ENCODE measurements at places on chromosomes 2 and 18.
A peak's percentile ranks its signal among the peaks of the same experiment; 100 is the strongest.

- no peak for DNase-seq
Observed at GRCh38 chr2:224479826-224480225, 77.9 kb upstream of the FAM124B start.

DNA sequence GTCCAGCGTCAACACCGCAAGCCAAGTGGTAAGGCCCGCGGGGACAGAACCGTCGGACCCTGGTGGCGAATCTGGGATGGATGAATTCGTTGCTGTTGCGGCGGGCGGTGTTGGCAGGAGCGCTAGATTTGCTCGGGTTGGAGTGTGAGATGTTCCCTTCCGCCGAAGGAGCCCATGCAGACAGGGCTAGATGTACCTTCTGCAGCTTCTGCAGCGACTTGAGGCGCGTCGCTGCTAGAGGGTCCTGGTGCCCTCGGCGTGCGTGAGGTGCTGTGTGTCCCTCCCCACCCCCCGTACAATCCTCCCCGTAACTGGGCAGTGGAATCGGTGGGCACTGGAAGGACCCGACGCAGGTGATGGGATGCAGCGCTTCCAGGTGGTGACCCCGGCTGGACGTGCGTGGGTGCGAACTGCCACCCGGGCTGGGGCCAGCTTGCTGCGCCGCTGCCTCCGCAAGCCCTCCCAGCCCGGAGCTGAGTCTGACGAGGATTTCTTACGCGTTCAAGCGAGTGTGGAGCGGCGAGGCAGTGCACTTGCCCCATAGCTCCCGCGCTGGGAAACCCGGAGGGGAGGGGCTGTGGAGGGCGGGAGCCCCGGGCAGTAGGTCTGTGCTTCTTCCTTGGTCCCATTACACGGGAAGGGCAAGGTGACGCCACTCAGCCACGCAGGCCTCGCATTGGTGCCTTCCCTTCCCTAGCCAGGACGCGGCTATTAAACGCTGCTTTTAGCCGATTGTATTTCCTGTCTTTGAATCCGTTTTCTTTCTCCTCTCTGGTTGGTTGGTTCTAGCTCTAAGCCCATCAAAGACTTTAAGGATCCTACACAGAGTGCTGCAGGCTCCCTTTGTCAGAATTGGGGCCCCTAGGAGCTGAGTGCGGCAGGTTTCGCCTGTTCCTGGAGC lies 34.2 kb downstream of the CHRNA1 start:
- peak; percentile 26 for DNase-seq

- no peak for DNase-seq
Observed at GRCh38 chr2:118265873-118266455, 177.7 kb downstream of the INSIG2 start.

DNA sequence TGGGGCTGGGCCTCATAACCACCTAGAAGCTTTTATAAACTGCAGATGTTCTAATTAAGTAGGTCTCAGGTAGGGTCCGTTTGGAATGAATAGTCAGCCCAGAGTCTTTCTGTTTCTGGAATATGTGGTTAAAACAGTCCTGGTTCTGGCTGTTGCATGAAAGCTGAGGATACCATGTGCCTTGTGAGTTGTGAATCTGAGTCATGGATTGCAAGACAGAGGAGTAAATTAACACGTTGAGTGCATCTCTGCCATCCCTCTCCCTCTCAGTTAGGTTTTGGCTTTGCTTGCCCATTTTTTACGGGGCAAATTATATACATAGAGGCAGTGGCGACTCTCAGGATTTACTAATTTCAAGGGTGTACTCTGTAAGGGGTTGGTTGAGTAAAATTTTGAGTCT lies 59.1 kb downstream of the NCK2 start:
- DNase-seq: no peak

GRCh38 chr2:74559912-74560311 lies 5.4 kb downstream of the DOK1 start:
- DNase-seq: no peak

DNA sequence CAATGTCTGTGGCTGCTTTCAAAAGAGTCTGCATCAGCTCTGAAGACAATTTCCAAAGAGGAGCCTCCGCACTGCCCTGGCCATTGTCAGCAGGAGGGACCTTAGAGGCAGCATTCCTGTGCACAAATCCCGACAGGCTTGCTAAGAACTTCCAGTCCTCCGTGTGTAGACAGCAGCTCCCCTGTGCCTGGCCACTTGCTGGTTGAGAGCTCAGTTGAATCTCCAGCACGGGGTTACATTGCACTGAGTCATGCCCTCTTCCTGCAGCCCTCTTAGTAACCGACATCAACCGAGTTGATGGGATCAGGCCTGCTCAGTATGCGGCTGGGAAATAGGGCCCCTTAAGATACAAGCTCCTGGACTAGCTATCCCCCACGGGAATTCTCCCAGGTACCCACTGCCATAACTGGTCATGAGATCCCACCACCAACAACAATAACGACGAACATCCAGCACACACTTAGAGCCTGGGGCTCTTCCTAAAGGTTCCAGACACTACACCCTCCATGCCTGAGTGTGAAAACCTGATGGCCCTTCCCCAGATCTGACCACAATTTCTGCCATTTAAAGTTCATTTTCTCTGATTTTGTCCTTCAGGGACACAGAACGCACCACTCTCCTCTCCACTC lies 12.0 kb downstream of the ATP6V1B1 start:
- DNase-seq: no peak

DNA sequence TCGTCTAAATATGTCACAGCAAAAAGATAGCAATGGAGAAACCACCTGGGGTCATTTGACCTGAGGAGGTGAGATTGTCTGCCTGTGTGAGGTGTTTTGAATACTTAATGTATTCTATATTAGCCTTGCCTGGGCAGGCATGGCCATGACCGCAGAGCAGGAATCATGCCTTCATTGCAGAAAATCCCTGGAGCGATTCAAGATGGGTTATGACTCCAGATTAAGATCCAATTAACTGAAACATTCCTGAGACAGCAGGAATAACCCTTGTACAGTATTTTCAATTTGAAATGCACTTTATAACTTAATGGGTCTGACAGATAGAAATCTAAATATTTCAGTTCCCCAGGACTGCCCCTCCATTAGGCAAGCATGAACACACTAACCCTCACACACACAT lies 227.3 kb upstream of the RAB6C start:
- DNase-seq: no peak

DNA sequence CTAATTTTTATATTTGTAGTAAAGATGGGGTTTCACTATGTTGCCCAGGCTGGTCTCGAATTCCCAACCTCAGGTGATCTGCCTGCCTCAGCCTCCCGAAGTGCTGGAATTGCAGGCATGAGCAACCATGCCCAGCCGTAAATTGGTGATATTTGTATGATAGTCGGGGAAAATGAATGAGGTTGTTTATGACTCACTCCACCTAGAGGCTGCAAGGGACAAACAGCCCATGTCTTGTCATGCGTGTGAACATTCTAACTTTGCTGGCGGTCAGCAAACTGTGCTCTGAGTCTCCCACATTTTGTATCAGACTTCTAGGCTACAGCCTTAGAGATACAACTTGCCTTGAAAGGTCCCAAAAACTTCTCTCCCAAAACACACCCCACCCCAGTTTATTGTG lies 133.5 kb upstream of the DTNA start:
- no peak for DNase-seq

- no peak for DNase-seq
Observed at GRCh38 chr2:204743393-204743960, 198.2 kb downstream of the PARD3B start.

- no peak for DNase-seq
Observed at GRCh38 chr18:70621710-70622109, 332.9 kb downstream of the SOCS6 start.

- no peak for DNase-seq
Observed at GRCh38 chr2:111191877-111192276, 71.2 kb downstream of the BCL2L11 start.

DNA sequence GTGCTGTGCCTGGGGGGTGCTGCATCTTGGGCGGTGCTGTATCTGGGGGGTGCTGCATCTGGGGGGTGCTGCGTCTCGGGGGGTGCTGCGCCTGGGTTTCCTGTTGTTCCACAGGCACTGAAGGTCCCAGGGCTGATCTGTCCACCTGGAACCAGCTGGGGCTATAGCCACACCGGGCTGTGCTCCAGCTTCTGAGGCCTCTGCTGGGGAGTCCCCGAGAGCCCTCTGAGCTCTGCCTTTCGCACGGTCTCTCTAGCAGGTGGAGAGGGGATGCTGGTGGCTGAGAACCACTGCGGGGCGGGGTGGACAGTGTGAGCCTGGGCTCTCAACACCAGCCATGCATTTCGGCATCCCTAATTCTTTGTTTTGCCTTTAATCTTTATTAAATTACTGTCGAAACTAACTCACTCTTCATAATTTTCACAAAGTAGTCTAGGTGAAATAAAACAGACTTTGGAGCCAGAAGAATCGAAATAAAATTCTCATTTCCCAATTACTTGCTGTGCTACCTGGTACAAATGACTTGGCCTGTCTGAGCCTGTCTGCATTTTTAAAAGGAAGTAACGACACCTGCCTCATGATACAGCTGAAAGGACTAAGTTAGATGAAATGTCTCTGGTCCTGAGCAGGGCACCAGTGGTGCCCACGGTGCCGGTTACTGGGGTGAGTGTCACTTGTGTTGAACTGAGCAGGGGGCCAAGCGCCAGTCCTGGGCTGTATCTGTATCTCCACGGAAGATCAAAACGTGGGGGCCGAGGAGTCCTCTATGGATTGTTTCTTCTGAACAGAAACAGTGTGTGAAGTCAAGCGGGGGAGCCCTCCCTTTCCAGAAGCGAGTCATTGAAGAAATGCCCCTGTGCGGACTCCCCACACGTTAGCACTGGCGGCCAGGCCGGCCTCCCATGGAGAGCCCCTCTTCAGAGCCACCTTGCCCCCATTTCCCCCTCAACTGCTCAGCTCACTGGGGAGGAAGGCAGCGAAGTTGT lies 142.0 kb downstream of the ASB1 start:
- DNase-seq: no peak

- DNase-seq: no peak
Observed at GRCh38 chr18:9872823-9873222, 12.9 kb upstream of the TXNDC2 start.

DNA sequence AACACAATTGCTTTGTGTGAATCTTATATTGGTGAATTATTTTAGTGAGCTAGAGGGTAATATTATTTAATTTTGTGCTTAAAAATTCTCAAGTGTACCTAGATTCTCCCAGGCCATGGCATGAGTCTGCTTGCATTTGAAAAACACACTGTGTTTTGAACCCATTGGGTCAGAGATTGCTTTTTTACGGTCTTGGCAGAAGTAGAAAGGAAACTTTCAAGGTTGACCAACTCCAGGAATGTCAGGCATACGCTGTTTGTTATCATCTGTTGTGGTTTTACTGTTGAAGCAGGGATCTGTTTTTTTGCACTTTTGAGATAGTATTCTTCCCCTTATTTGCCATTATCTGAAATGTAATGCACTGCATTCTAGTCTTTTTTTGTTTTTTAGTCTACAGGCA lies 377.4 kb downstream of the RPRM start:
- no peak for DNase-seq

DNA sequence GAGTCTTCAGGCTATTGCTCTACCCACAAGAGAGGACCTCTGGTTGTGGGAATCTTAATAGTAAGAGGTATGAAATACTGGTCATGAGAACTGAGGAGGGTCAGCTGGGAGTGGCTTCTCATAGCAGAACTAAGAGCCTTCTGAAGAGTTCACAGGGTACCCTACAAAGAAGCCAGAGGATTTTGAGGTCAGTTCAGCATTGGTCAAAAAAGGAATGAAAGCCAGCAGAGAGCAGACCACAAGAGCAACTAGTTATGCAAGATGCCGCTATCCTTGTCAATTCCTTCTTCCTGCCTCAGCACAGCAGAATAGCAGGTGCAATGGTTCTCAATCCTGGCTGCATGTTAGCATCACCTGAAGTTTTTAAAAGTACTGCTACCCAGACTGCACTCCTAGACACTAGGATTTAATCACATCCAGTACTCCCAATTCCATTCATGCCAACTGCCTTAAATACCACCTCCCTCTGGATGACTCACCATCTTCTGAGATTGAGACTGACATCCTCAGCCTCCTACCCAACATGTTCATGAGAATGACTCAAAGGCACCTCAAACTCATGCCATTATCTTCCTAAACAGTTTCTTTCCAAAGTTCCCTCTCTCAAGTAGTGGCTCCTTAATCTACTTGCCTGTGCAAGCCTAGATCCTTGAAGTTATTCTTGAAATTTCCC lies 81.0 kb upstream of the RBMS1 start:
- DNase-seq: no peak

- DNase-seq: no peak
Observed at GRCh38 chr2:241615522-241616052, 21.4 kb downstream of the THAP4 start.

GRCh38 chr2:217610401-217610814 lies 392.4 kb downstream of the TNS1 start:
- no peak for DNase-seq

DNA sequence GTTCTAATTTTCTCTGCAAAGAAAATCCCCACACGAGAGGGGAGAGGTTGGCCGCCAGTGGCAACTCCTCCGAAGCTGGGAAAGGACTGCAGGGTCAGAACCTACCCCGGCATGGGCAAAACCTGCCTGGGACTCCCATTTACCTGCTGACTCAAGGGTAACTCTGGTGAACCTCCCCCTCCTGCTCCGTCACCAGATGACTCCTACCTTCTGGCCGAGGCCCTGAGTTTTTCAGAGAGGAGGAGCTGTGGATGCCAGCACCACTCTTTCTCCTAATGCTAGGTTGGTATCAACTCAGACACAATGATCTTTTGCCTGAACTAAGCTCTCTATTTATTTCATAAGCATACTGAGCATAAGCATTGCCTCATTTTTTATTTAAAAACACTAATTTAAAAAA lies 96.6 kb downstream of the ALPK2 start:
- DNase-seq: no peak

DNA sequence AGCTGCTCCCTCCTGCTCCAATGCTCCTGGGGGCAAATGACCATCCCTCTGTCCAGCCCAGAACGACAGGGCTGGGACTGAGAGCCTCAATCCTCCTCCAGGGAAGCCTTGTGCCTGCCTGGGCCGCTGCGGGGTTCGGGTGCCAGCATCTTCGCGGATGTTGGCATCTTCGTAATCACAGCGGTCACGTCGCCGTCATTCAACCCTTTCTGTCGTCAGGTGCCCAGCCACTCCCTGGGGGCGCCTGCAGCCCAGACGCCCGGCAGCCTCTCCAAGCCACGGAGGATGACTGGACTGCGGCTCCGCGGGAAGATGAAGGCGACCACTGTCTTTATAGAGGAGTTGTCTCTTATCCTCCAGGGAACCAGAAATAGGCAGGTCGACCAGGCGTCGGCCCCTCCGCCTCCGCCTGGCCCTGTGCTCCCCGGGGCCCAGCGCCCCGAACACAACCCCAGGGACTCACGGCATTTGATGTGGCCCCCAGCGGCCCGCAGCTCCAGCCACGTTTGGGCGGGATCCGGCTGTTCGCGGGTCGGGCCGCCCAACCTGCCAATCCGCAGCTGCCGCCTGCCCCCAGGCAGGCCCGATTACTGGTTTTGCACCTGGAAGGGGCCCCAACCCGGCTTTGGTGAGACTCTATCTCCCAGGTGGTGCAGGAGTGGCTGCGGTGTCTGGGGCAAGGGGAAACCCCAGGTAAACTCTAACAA lies 113.9 kb downstream of the THNSL2 start:
- DNase-seq: no peak

DNA sequence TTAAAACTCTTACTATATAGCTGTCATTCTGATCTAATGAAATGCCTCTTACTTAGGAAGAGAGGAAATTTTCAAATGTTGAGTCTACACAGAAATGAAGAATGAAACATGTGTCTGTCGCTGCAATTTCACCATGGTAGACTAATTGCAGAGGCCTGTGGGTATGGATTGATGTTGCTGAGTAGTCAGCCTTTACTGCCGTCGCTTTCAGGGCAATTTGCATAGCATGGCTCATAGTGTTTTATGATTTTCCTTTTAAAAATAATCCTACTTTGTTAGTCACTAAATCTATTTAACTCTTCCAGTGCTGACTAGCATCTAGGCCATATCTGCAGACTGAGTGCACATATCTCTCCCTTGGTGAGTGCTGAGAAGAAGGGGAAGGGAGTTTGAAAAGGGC lies 819.2 kb downstream of the SATB2 start:
- no peak for DNase-seq
